GM23248 (cell line): ENCODE measurements at places on chromosomes 7 and 10.

DNA sequence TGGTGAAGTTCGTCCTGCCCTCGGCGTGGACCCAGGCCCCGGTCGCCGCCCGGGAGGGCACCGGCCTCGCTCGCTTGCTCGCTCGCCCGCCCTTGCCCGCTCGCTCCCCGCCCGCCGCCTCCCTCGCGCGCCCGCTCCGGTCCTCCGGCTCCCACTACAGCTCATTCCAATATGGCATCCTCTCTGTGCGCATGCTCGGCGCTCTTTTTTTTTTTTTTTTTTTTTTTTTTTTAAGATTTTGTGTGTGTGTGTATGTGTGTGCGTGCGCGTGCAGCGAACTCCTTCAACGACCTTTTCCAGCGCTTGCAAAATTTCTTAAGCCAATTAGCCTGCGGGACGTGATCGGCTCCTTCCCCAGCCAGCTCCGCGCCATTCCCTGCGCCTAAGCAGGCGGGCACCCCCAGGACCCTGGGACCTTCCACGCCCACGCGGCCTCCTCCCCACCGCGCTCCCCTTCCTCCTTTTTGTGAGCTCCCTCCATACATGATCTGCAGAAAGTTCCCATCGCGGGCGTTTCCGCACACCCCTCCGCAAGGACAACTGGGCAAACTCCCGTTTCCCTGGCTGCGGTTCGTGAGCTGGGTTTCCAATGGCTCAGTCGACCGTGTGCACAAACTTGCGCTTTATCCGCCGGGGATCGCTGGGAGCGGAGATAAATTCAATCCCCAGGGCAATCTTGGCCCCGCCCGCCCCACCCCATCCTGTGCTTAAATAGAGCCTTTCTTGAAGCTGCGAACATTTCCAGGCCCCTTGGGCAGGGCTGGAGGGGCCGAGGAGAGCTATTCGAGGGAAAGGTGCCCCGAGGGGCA is at the start of gene SFMBT2:
Gene SFMBT2, minus strand, starts transcription at position 173 of the 809 bp plus-strand sequence. CDS start 29,136 bp downstream, outside the sequence.
- no peaks in the 10 kb centered on the region for H3K36me3 ChIP-seq
- no peaks in the 10 kb centered on the region for H3K4me1 ChIP-seq
- no peak within 1 kb of the TSS for H3K27ac ChIP-seq

DNA sequence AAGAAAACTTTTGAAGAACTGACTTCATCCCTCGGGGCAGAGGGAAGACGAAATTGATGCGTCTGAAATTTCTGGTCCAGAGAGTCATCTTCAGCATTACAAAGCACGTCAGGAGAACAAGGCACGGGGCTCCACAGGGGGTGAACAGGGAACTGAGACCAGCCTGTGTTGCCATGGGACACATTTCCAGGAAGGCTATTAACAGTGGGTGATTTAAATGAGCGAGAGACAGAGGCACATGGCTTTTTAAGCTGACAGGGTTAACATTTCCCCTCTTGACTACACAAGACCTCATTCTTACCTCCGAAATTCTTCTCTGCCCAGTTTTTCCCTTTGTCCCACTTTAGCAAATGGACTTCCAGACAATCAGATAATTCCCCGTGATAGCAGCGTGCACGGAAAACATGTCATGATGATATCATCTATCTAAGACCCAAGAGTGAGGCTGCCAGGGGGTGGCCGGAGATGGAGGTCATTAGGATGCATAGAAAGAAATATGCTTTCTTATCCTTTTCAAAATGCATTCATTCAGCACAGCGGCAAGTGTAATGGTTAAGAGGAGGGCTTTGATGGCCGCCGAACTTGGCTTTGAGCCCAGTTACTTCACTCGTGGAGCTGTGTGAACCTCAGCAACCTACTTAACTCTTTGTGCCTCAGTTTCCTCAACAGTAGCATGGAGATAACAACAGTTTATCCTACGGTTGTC is 248.0 kb downstream of the PRPF18 start:
- H3K27me3 ChIP-seq: no peaks in the 10 kb centered on the region
- H3K4me3 ChIP-seq: no peak overlapping the region

GRCh38 chr7:77441046-77441445 is 24.9 kb upstream of the GSAP start:
- H3K27me3 ChIP-seq: no peaks in the 10 kb centered on the region
- no peaks in the 10 kb centered on the region for H3K36me3 ChIP-seq
- DNase-seq: peak; percentile 73
- H3K27ac ChIP-seq: no peak overlapping the region
- H3K4me3 ChIP-seq: no peak overlapping the region

DNA sequence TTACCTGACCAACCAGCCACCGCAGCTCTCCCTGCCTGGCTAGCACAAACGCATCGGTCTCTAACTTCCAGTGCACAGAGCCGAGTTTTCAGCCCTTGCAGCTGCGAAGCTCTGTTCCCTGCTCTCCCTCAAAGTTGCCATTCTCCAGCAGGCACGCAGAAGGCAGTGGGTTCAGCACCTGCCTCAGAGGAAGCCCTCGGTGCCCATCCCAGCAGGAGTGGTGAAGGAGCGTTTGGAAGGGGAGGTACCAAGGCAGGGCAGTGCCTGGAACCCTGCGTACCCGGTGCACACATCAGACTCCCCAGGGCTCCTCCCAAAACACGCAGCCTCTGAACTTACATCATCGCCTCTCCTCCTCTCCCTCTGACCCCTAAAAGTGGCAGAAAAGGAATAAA is 1.7 kb upstream of the STK32C start:
- no peak overlapping the region for H3K4me3 ChIP-seq
- no peaks in the 10 kb centered on the region for H3K4me1 ChIP-seq
- no peak for DNase-seq
- no peaks in the 10 kb centered on the region for H3K27me3 ChIP-seq
- no peaks in the 10 kb centered on the region for H3K36me3 ChIP-seq

DNA sequence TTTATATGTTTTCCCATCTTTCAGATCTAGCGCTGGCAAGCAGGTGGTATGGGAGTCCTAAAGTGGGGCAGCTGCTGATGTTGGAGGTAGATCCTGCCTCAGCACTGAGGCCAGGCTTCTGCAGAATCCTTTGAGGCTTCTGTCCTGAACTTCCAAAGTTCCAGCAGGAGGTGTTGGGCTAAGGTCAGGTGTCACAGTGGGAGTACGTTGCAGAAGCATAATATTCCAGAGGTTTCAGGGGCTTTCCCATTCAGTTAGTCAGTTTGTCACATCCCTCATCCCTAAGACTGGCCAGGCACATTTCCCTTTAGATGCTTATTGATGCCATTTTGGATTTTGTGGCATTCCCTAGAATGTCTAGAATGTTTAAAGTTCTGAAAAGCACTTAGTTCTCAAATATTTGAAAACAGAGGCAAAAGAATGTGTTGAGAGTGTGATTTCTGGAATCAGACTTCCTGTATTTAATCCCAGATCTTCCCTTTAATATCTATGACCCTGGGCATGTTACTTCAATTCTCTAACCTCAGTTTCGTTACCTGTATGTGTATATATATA is 319.1 kb upstream of the PHYHIPL start:
- no peak for DNase-seq
- H3K4me3 ChIP-seq: 0 out of 2 replicates have a peak overlapping the region, but pooled peaks have one; percentile 48
- H3K4me1 ChIP-seq: peaks cover 24% of the 10 kb centered on the region
- H3K27me3 ChIP-seq: no peaks in the 10 kb centered on the region

DNA sequence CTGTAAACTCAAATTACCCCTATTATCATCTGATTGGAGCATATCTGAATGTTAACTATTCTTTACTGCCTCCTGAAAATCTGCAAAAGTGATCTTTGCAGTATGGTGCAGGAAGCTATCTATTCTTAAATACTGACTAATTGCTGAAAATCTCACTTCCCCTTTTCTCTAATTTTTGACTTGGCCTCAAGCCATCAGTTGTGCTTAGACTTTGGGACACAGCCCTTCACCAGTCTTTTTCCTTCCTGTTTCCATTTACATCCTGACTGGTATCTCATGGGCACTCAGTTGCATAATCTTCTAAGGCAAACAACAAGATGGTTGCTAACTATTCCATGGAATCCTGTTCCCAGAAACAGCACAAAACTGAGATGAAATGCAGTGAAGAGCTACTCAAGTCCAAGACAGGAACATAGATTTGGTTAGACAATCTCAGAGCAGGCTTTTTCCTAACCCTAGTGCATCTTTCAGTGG is 228.5 kb downstream of the SORCS1 start:
- H3K27ac ChIP-seq: no peak overlapping the region
- H3K4me1 ChIP-seq: no peaks in the 10 kb centered on the region
- no peaks in the 10 kb centered on the region for H3K27me3 ChIP-seq
- DNase-seq: no peak
- no peak overlapping the region for H3K4me3 ChIP-seq

GRCh38 chr7:33831389-33832141 is 73.8 kb upstream of the BMPER start:
- H3K4me1 ChIP-seq: peaks cover 18% of the 10 kb centered on the region
- peak overlapping the region; percentile 17; the same call in 1 of the 2 replicates for H3K4me3 ChIP-seq
- H3K27ac ChIP-seq: peak overlapping the region; percentile 25
- H3K27me3 ChIP-seq: no peaks in the 10 kb centered on the region
- DNase-seq: peak; percentile 84

DNA sequence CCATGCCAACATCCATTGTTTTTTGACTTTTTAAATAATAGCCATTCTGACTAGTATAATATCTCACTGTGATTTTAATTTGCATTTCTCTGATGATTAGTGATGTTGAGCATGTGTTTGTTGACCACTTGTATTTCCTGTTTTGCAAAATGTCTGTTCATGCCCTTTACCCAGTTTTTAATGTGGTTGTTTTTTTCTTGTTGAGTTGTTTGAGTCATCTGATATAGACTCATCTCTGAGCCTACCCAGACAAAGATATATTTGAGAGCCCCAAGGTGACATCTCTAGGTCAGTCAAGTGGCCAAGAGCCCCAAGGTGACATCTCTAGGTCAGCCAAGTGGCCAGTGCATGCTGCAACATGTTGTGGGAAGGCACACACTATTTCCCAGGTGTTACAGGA is 224.7 kb downstream of the HECW1 start:
- H3K27ac ChIP-seq: no peak overlapping the region
- H3K4me3 ChIP-seq: no peak overlapping the region
- H3K4me1 ChIP-seq: no peaks in the 10 kb centered on the region

GRCh38 chr7:130372402-130373165 is 7.7 kb upstream of the CPA1 start:
- H3K4me3 ChIP-seq: no peak overlapping the region
- H3K27ac ChIP-seq: peak overlapping the region; percentile 94
- no peak for DNase-seq

GRCh38 chr10:16441173-16441840 is 4.5 kb downstream of the PTER start:
- no peaks in the 10 kb centered on the region for H3K36me3 ChIP-seq
- H3K4me3 ChIP-seq: peak overlapping the region; percentile 53
- H3K27me3 ChIP-seq: no peaks in the 10 kb centered on the region
- H3K4me1 ChIP-seq: peaks cover 42% of the 10 kb centered on the region
- DNase-seq: peak; percentile 69
- peak overlapping the region; percentile 59 for H3K27ac ChIP-seq

DNA sequence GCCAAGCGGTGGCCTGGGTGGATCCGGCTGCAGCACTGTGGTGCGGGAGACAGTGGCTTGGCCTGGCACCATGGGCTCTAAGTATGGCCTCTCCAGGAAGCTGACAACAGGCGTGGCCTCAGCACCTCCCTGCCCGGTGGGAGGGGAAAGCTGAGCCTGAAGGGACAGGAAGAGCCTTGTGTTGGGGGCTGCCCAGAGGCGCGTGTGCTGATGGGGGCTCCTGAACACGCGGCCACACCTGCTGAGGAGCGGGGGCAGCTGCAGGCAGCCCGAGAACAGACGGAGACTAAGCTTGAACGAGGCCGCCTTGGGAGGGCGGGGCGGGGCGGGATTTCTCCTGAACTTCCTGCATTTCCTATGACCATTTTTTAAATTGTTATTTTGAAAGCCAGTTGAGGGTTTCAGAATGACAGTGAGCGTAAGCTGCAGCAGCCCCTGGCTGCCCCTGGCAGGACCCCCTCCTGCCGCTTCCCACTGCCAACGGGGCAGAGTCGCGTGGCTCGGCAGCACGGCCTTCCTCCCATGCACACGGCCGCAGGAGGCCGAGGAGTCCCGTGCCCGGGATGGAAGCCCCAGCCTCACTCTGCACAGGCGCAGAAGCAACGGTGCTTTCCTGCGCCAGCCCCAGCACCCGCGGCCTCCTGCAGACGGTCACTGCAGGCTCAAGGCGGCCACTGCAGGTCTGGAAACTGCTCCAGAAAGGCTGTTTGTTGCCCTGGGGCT is 43.2 kb downstream of the DPYSL4 start:
- H3K27ac ChIP-seq: no peak overlapping the region
- no peaks in the 10 kb centered on the region for H3K4me1 ChIP-seq
- no peak overlapping the region for H3K4me3 ChIP-seq

- peaks cover 11% of the 10 kb centered on the region for H3K4me1 ChIP-seq
- no peak overlapping the region for H3K4me3 ChIP-seq
- no peaks in the 10 kb centered on the region for H3K36me3 ChIP-seq
- no peak overlapping the region for H3K27ac ChIP-seq
These were observed 5.2 kb downstream of the ANTXRL start for GRCh38 chr10:46291817-46292572.

- H3K27me3 ChIP-seq: no peaks in the 10 kb centered on the region
- H3K27ac ChIP-seq: no peak overlapping the region
- H3K4me3 ChIP-seq: no peak overlapping the region
- H3K36me3 ChIP-seq: no peaks in the 10 kb centered on the region
These were observed 210.9 kb downstream of the INHBA start for GRCh38 chr7:41491883-41492471.

GRCh38 chr7:41167836-41168235 is 535.1 kb downstream of the INHBA start:
- H3K4me3 ChIP-seq: no peak overlapping the region
- no peaks in the 10 kb centered on the region for H3K27me3 ChIP-seq
- no peak overlapping the region for H3K27ac ChIP-seq
